Transverse colon (tissue), 4 donors: ENCODE measurements at places on chromosomes 3 and 15. TPM values are rescaled to one million over a fixed set of nuclear protein-coding genes. Genes with fewer than 3 reads are reported as not detected.

DNA sequence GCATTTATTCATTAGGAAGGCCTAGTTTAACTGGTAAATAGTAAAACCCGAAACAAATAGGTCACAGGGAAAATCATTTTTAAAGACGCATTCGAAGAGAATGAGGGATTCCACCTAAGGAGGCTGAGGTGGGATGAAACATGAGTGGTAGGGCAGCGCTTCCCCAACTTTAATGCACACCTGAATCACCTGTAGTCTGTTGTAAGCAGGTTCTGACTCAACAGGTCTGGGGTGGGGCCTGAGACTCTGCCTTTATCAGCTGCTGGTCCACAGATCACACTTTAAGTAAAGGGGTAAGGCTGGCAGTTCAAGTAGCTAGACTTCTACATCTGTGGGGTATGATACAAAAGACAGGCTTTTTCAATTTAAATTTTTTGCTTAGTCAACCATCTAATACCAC, 223.5 kb upstream of the UBE2E2 start:
- DNase-seq, result no peak

DNA sequence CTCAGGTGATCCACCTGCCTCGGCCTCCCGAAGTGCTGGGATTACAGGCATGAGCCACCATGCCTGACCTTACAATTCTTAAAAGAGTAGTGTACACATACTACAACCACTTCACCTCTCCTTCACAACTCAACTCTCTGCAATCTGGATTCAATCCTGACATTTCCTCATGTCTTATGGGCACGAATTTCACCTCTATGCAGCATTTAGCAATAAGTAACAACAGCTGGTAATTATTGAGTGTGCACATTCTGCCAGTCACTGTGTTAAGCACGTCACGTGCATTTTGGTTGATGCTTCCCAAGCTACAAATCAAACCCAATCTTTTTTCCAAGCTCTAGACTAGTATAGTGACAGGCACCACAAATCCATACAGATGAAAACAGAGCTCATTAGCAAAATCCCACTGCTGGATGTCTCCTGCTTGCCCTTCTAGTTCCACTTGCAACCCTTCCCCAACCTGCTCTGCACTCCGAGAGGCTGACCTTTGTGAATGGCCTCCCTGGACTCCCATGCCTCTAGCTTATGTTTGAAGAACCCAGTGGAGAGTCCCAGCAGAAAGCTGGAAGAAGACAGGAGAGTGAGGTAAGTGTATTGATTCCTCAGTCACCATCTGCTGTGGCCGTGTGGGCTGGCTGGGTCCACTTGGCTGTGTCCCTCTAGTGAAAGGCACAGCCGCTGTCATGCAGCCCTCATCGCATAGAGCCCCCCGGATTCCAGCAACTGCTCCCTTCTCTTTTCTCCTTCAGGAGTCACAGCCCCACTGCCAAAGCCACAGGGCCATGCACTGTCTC, 176.5 kb downstream of the MEX3B start:
- no peak for DNase-seq

GRCh38 chr15:22241451-22241850, 161.1 kb downstream of the OR4M2 start:
- DNase-seq, result no peak

GRCh38 chr3:53823026-53823955, 22.9 kb downstream of the CHDH start:
- DNase-seq, result no peak

DNA sequence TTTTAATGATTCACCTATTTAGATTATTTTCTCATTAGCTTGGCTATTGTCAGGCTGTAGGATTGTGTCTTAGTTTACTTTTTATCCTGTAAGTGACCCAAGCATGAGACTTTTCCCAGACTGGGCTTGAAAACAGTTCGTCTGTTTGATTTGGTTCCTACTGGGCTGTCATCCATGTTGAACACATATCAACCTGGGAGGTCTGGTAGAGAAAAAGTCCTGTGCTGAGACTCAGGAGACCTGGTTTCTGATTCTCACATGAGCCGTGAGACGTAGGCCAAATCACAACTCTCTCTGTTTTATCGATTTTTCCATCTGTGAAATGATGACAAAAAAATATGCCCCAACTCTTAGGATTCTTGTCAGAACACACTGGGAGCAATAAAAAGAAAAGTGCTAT, 98.8 kb upstream of the GALNT15 start:
- DNase-seq, result no peak

GRCh38 chr3:9727041-9727595, 4.4 kb upstream of the BRPF1 start:
- no peak for DNase-seq

- no peak for DNase-seq
These were observed 161.3 kb downstream of the AKAP13 start for GRCh38 chr15:85541744-85542143.

DNA sequence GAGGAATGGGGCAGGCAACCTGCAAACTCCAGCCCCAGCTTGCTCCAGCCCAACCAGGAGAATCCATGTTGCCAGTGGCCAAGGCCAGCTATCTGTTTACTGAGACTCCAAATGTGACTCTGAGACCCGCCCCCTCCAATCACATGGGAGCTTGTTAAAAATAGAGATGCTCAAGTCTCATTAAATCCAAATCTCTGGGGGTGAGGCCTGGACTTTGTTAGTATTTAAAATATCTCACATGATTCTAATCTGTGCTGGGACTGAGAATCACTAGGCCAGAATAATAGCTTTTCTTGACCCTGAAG, 224.2 kb upstream of the TBL1XR1 start:
- no peak for DNase-seq

GRCh38 chr3:100776746-100777145, 67.5 kb downstream of the TFG start:
- DNase-seq, result no peak

- no peak for DNase-seq
These were observed 109.7 kb downstream of the BDH1 start for GRCh38 chr3:197445896-197446699.

DNA sequence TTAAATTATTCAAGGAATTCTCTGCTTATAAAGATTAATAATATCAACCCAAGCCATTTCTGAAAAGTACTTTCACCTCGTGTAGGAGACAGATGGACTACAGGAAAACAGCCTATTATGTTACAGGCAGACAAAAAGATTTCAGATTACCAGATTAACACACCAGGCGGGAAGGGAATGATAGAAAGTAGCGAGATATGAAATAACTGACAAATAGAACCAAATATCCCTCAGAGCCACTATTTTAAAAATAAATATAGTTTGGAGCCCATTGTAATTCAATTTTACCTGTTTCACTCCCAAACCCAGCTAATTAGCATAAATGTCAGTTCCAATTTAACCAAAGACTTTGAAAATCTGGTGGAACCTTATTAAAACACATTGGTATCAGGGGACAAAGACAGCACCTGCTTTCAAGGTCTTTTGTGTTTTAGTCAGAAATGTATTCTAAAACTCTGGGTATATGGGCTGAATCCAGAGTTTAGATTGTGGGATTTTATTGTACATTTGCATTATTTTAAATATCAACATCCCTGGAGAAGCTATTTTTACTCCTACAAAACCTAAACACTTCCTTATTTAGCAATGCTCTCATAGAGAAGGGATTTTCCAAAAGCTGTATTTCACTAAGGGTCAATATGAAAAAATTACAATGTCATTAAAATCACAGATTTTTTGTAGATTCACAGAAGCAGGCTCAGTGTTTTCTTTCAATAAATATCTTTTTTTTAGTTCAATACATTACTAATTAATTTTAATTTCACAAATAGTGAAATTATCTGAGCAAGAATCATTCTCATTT, 138.4 kb downstream of the TNIK start:
- no peak for DNase-seq

DNA sequence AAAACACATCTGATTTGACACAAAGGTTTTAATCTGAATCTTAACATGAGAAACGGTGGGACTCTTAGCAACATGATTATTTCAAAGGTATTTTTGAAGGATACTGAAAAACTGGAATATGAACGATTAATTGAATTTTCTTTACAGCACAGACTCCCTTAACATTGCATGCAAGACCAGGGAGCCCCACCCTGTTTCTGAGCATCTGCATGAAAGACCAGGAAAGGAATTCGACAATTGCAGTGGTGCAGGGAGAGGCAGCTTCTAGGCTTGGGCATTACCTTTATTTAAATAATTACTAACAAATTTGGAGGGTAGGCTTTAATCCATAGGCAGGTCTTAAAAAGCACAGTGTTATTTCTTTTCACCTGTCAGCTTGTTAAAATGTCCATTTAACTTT, 240.6 kb upstream of the TOPAZ1 start:
- DNase-seq, result no peak

DNA sequence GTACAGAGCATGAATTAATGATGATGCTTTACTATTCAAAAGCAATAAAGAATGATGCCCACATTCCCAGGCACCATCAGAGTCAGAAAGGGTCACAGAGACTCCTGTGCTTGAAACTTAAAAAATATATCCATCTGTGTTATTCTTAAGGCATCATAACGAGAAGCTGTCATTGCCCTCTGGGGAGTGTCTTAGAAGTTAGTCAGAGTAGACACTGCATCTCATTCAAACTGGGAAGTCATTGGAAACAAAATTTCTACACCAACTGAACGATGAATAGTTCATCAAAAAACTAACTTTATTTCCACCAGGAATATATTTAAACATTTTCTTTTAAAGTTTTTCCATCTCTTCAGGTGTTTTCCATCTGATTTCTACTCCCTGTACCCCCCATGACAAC, 122.9 kb downstream of the RFTN1 start:
- DNase-seq, result no peak

GRCh38 chr3:147008886-147009285, 397.5 kb downstream of the ZIC4 start:
- DNase-seq, result no peak

DNA sequence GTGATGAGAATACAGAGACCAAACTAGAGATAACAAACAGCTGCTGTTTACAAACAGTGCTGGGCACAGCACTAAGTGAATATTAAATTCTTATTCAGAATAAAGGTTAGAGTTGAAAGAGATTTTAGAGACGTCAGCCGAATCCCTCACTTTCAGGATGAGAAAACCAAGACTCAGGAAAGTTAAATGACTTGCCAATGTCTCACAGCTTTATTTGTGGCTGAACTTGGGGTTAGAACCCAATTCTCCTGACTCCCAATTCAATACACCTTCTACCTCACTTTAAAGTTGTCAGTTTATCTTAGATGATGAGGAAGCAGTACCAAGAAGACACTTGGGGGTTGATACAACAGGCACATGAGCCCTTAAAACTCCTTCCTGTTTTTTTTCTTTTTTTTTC, 180.9 kb downstream of the GAP43 start:
- no peak for DNase-seq

DNA sequence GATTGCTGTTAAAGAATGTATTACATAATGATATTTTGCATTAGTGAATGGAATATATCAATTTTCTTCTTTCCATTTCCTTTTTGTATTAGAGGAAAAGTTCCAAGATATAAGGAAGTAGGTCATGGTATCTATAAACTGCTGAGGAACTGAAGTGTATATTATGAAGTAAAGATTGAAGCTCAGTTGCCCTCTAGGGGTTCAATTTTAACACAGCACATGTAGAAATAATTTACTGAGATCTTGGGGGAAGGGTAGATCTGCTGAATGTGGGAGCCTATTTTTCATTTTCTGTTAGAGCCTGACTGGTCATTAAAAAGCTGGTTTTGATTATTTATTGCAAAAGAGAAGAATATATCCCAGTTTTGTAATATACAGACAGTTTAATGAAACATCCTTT, 45.2 kb downstream of the CMC1 start:
- no peak for DNase-seq

DNA sequence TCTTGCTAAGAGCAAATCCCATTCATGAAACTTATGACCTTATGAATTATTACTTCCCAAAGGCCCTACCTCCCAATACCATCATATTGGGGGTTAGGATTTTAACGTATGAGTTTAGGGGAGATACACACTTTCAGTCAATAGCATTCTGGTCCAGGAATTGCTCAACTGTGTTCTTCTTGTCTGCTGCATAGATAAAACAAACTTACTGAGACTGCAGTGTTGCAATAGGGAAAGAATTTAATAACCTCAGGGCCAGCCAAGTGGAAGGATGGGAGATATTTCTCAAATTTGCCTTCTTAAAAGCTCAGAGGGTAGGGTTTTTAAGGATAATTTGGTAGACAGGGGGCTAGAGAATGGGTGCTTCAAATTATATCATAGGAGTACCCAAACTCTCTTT, 625.8 kb downstream of the OTOL1 start:
- DNase-seq, result no peak

GRCh38 chr15:52028431-52029093, 9.5 kb downstream of the MAPK6 start:
- DNase-seq, result no peak

Gene SCN5A
- not detected for total RNA-seq

Gene SCN11A
- 0.40 TPM for total RNA-seq

Gene SLC51B
- 94.8 TPM for total RNA-seq

Gene ABHD6
- 35.1 TPM for total RNA-seq

Gene SERPINI2
- total RNA-seq, result not detected

Gene PRKCD
- 43.8 TPM for total RNA-seq

Gene CPA3
- 5.6 TPM for total RNA-seq

Gene WNT5A
- total RNA-seq, result 2.6 TPM
